Esophagus squamous epithelium (tissue), 5 donors: ENCODE measurements at places on chromosomes 3 and 15.

DNA sequence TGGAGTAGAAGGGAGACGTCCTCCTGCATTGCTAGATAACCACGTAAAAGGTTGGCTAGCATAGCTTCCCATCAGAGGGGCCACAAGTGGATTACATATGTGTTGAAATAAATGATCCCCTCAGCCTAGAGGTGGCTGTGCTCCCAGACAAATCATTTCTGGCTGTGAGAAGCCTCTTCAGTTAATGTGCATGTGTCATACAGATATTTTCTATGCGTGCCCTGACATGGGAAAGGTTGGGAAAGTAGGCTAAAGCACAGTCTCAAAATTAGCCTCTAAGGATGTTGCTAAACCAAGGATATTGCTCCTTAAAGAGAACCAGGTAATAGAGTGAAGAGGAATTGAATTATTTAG is 17.8 kb downstream of the USP3 start:
- no peak for DNase-seq

- no peak for DNase-seq
Observed at GRCh38 chr3:173750095-173750494, 352.6 kb downstream of the NLGN1 start.

GRCh38 chr15:73165844-73166243 is 113.6 kb downstream of the NEO1 start:
- no peak for DNase-seq

GRCh38 chr3:37575284-37575683 is 286.4 kb upstream of the CTDSPL start:
- DNase-seq, result no peak

GRCh38 chr3:152243721-152244516 is 24.8 kb upstream of the MBNL1 start:
- DNase-seq, result no peak

- DNase-seq, result no peak
Observed at GRCh38 chr3:23991683-23992628, 46.9 kb downstream of the NR1D2 start.

GRCh38 chr15:84590406-84590805 is 10.4 kb upstream of the ZSCAN2 start:
- no peak for DNase-seq

DNA sequence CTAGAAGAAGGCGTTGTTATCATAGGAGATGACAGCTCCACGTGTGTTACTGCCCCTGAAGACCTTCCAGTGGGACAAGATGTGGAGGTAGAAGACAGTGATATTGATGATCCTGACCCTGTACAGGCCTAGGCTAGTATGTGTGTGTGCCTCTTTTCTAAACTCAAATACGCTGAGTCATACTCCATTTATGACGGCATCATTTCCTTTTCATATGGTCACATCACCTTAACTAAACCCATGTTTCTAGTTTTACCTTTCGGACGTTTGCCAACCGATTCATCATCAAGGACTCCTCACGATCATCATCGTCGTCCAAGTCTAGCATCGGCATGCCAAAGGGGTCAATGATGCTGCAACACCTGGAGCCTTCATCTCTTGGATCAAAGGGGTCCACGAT is 149.0 kb downstream of the CBLB start:
- no peak for DNase-seq

- DNase-seq, result no peak
Observed at GRCh38 chr15:100628746-100629145, 26.4 kb downstream of the ASB7 start.

DNA sequence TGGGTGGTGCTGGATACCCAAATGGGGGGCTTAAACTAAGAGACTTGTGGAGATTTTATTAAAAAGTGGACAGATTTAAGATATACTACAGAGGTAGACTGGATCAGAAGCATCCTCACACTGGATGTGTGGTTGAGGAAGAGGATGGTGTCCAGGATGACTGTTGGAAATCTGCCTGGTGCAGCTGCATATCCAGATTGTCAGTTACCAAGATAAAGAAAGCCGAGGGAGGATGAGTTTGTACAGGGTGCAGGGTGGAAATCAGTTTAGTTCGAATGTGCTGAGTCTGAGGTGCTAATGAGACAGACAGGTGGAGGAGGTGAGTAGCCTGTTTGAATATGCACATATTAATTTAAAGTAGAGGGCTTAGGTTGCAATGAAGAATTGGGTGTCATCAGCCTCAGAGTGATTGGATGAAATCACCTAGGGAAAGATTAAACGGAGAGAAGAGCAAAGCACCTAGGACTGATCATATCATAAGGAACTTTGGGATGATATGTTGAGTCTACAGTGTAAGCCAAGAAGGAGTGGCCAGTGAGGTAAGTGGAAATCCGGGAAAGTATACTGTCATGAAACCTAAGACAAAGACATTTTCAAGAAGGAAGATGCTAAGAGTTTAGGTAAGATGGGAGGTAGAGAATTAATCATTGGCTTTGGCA is 74.1 kb upstream of the GOLGA8B start:
- DNase-seq, result no peak

DNA sequence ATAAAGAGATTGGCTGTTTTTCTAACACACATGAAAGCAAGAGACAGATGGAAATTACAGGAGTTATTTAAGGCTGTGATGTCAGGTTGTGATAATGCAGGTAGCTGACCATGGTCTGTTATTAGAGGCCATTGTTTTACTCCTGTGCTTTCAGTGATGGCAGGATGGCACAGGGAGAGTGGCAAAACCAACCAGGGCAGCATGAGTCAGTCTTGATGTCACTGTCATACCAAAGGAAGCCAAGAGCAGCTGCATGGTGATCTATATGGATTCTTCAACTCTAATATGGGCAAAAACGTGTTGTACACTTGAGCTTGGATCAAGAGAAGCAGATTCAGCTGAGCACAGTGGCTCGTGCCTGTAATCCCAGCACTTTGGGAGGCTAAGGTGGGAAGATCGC is 91.8 kb upstream of the LMOD3 start:
- no peak for DNase-seq

DNA sequence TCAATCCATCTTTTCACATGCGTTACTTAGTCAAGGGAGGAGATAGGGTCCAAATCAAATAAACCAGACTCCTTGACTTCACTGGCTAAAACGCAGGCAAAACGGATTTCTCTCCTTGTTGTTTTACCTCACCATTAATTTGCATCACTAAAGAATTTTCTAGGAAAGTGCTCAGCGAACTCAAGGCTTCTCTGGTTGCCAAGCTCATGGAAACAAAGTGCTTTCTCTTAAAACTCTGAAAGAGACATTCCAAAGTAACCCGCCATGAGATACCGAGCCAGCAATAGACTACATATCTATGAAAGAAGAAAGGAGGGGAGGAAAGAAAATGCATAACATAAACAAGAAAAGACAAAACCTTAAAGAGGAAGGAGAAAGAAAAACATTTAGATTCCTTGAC is 211.7 kb upstream of the WNT5A start:
- DNase-seq, result no peak

DNA sequence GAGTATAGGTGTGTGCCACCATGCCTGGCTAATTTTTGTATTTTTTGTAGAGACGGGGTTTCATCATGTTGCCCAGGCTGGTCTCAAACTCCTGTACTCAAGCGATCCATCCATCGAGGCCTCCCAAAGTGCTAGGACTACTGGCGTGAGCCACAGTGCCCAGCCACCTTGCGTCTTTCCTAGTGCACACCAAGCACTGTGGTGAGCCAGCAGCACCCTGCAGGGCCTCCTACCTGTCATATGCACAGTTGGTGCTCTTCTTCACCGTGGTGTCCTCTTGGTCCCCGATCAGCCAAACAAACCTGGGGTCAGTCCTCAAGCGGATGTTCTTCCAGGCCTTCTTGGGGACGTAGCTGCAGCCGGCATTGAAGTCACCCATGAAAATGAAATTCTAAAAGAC is 13.2 kb downstream of the DNASE1L3 start:
- DNase-seq, result no peak

- DNase-seq, result no peak
Observed at GRCh38 chr3:130712718-130713423, 33.8 kb downstream of the PIK3R4 start.

DNA sequence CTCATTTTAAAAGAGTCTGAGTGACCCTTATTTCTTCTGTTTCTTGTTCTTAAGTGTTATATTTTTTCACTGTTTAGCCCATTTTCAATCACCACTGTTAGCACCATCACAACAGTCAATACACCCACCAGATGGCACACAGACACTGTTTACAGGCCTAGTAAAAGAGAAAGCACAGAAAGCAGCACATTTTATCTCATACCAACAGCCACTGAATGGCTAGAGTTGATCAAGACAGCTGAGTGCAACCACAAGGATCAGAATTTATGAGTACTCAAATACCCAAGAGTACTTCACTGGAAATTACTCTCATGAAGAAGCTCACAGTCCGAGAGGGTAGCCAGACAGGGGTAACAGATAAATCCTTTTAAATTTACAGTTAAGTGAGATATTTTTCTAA is 127.0 kb downstream of the TFDP2 start:
- DNase-seq, result no peak

DNA sequence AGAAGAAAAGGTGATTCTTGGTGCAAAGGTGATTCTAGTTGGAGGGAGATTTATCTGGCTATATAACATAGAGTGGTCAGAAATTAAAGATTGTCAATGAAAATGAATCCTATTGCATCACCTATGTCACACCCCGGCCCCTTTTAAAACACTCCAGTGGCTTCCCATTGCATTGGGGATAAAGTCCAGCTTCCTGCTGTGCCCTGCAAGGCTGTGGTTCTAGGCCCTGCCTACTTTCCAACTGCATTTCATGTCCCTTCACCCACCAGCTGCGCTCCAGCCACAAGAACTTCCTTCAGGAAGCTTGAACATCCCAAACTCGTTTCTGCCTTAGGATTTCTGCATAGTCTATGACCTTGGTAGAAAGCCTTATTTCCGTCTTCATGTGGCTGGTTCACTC is 118.7 kb upstream of the UMPS start:
- DNase-seq, result no peak

DNA sequence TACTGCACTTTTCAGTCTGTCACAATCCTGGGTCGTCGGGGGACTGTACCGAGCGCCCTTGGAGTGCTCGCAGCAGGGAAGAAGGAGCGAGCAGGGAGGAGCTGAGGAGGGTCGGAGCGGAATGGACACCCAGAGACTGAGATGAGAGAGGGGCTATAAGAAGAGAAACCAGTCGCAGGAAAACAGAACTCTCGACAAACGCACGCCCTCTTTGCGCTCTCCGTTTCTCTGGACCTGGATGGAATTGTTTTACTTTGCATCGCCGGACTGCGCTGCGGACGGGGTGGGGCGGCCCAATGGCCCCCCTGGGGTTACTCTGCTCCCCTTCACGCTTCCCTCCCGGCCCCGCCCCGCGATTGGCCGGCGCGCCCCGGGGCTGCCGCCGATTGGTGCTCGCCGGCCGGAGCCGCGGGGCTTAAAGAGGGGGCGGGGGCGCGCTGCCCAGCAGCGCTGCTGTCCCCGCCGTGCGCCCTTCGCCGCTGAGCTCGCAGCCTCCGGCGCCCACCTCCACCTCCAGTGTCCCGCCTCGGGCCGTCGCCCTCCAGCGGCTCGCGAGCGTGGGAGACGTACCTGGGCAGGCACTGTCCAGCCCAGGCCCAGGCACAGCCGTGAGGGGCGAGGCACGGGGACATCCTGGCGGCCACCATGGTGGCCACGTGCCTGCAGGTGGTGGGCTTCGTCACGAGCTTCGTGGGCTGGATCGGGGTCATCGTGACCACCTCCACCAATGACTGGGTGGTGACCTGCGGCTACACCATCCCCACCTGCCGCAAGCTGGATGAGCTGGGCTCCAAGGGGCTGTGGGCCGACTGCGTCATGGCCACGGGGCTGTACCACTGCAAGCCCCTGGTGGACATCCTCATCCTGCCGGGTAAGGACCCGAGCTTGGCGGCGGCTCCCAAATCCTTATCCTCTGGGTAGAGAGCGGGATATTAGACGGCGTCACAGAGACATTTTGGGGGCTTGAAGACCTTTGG is at the start of gene CLDN11:
TSS of gene CLDN11 (plus strand) at position 447 of the 977 bp plus-strand sequence. CDS start at position 646, 199 bp downstream.
- no peak for DNase-seq

GRCh38 chr15:29134641-29135308 is 134.8 kb downstream of the NSMCE3 start:
- DNase-seq, result no peak

GRCh38 chr3:76789237-76789636 is 250.7 kb upstream of the ROBO2 start:
- no peak for DNase-seq

DNA sequence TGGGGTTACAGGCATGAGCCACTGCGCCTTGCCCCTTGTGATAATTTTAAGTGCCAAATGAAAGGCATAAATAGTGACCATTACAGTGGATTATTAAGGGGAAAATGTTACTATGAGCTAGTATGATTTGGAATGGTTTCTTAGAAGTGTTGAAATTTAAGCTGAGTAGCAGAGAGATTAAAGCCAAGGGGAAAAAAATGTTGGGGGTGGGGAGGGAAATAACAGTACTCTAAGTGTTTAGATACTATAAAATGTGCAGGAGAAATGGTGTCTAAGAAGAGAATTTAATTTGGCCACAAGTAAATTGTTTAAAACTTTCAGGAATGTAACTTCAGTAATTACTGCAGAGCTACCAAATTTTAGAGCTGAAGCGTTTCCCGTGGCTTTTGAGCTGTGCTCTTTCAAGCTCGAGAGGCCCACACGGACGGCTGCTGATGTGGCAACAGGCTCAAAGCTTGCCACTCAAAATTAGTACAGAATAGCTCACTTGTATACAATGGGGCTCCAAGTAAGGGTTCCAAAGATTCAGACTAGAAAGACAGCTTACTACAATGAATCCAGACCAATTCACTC is 23.9 kb upstream of the SLC12A8 start:
- no peak for DNase-seq

DNA sequence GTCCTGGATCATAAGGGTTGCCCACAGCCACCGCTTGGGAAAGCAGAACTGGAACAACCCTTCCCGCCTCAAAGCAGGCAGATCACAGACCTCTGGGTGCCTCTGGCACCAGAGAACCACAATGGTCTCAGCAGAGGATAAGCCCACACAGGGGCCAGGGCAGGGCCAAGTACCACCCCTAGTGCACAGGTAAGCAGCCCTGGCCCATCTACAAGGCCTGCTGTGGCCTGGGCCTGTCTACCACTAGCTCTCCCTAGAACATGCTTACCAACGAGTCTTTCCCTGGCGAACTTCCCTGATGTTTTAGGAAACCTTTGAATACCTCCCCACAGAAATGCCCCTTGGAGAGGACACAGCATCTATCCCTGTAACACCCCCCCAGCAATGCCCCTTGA is 28.3 kb downstream of the TNK2 start:
- no peak for DNase-seq

DNA sequence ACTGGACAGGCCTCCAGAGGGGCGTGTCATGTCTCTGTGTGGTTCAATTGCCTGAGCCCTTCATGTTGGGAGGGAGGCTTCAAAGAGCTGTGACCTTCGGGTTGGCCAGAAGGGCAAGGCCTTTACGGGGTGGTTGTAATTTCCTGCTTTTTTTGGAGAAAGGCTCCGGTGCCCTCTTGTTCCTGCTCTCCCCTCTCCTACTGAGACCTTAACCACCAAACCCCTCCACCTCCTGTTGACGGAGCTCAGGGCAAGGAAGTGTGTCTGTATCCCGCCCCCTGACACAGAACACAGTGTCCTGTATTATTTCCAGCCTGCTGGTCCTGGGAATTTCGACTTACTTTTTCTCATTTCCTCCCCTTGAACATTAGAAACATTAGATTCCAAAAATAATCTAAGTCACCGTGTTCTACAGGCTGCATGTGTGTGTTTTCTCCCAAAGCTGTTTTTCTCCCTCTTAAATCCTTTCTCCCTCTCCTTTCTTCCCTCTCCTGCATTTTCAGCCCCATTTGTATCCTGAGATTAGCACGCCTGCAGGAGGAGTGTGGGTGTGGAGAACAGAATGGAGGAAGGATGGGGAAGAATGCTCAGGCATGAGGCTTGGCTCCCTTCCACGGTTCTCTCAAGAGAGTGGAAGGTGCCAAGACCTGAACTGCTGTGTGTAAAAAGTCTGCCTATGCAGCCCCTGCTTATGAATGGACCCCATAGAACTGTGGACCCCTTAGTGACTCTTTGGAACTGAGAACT is 285.4 kb upstream of the ROPN1 start:
- no peak for DNase-seq
